Stimulated activated CD8-positive, alpha-beta memory T cell treated with anti-CD3 and anti-CD28 coated beads, Interleukin-7, amount 100 ng/mL, for 1 hour (primary cell): ENCODE measurements at places on chromosomes 3 and 15.

- no peak for DNase-seq
Observed at GRCh38 chr3:184654375-184654774, 57.5 kb downstream of the MAGEF1 start.

DNA sequence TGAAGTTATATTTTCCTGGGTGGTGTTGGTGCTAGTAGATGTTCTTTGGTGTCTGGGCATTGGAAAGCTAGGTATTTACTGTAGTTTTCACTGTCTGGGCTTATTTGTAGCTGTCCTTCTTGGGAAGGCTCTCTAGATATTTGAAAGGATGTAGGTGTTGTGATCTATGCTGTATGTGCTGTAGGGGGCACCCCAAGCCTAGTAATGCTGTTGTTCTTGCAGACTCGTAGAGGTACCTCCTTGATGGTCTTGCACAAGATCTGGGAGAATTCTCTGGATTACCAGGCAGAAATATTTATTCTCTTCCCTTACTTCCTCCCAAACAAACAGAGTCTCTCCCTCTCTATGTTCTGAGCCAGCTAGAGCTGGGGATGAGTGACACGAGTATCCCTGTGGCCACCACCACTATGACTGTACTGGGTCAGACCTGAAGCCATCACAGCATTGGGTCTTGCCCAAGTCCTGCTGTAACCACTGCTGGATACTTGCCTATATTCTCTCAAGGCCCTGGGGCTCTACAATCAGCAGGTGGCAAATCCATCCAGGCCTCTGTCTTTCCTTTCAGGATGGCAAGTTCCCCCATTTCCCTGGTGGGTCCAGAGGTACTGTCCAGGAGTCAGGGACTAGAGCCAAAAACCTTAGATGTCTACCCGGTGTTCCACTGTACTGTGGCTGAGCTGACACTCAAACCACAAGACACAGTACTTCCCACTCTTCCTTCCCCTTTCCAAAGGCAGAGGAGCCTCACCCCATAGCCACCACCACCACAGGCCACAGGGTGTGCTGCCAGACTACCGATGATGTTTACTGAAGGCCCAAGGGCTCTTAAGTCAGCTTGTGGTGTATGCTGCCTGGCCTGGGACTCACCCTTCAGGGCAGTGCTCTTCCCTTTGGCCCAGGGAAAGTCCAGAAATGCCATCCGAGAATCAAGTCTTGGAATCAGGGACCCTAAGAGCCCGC is 195.2 kb upstream of the DPPA4 start:
- DNase-seq = no peak

DNA sequence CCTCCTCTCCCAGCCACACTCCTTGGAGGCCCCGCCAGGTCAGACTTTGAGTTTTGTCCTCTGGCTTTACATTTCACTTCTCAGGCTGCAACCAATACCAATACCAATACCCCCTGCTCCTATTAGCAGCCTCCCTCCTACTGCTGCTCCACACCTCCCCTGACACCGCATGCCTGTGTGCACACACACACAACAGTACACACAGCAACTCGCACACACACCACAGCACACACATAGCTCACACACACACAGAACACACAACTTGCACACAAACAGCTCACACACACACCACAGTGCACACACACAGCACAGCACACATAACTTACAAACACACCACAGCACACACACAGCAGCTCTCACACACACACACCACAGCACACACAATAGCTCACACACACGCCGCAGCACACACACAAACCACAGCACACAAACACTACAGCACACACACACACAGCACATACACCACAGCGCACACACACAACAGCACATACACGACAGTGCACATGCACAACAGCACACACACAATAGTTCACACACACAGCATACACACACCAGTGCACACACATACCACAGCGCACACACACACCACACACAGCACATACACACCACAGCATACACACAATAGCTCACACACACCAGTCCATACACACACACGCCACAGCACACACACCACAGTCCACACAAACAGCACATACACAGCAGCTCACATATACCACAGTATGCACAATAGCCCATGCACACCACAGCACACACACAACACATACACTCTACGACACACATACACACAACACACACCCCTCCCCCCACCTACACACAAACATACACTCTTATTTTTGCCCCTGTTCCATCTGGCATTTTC is 204.7 kb downstream of the UACA start:
- DNase-seq = no peak

DNA sequence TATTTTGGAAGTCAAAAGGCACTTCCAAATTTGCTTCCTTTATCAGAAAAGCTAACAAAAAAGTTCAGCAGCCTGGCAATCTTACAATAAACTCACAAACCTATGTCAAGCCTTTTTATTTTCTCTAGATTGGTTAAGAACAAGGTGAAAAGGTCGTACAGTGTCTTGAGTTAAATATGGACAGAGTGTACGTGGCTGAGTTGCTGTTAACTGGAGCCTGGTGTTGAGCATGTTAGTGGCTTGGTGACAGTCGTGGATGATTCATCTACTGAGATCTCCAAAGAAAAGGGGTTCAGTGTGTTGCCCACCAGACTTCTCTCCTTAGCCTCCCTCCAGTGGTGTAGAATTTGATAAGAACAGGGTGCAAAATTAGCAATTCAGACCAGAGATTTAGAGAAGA is 89.7 kb downstream of the SSR3 start:
- DNase-seq = no peak

DNA sequence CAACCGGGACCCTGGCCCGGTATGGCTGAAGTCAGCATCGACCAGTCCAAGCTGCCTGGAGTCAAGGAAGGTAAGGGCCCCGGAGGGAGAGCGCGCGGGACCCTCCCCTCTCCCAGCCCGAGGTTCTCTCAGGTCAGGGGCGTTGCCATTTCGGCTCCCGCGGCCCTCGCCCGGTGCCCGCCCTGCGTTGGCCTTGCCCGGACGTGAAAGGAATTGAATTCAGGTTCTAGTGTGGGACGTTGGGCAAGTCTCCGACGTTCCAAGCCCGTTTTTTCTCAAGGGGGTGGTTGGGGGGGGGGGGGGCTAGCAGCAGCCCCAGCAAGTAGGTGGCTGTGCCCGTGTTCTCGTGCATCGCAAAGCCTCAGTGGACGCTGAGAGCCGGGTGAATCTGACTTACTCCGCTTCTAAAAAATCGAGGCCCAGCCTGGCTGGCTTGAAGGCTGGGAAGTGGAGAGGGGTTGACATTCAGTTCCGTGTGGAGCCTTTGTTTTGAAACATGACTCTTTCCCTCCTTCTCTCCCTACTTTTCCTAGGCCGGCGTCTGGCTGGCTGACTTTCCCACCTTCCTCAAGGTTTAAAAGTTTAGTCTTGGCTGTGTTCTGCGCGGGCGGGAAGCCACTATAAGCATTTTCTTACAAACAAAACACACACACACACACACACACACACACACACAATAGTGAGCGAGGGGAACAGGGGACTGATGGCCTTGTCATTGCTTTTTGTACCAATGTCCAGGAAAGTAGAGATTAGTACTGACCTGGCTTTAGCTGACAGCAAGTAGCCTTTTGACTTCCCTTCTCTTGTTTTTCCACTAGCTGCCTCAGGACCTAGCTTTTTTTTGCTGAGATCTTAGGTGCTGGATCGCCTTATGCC is at the start of gene UTS2B:
UTS2B (minus strand) TSS at position 873 of the 876 bp plus-strand sequence. CDS start 48,337 bp downstream, outside the sequence.
- DNase-seq = no peak

GRCh38 chr3:23633261-23633960 is 172.3 kb upstream of the UBE2E1 start:
- no peak for DNase-seq

DNA sequence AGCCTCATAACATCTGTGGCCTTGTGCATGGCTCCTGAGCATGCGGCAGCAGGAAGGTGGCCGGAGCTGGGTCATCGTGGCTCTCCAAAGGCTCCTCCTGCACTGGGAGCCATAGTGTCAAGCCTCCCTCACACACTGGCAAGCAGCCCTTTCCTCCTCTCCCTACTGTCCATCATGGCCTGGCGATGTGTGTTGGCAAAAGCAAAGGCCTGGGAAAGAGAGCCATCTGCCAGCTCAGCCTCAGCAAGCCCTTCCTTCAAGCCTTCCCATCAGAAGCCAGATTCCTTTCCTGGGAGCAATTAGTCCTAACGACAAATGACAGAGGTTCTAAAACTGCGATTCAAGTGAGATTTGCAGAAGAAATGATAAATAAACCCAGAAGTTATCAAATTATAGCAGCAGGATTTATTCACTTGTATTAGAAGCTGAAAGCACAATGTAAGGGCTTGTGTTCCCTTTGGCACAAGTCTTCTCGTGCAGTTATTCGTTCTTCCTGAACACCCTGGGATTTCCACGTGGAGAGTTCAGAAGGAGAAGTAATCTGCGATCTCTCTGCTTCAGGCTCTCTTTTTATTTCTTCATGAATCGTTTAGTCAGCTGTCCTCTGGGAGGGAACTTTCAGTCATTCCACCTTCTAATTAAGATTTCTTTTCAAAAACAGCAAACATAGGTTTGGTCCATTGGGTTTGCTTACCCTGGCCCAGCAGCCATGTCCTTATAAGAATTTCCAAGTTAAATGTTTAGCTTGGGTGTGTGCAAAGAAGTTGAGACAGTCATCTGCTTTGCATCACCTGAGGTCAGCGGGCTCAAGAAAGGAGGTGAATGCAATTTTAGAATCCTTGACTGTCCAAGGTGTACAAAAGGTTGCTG is 110.3 kb upstream of the TMC3 start:
- DNase-seq = no peak

GRCh38 chr3:136604961-136605360 is 147.2 kb downstream of the STAG1 start:
- no peak for DNase-seq

GRCh38 chr15:31265871-31266711 is 60.5 kb upstream of the KLF13 start:
- no peak for DNase-seq

DNA sequence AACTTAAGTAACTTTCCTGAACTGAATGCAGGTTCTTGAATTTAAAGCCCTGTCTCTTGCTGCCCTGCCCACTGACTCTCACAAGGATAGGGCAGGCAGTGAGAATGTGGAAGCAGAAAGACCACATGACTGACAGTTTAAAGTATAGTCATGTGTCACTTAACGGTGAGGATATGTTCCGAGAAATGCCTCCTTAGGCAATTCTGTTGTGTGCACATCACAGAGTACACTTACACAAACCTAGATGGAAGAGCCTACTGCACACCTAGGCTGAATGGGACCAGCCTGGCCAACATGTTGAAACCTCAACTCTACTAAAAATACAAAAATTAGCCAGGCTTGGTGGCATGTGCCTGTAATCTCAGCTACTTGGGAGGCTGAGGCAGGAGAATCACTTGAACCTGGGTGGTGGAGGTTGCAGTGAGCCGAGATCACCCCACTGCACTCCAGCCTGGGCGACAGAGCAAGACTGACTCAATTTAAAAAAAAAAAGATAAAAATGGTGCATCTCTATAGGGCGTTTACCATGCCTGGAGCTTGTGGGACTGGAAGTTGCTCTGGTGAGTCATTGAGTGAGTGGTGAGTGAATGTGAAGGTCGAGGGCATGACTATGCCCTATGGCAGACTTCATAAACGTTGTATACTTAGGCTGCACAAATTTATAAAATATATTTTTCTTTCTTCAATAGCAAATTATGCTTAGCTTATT is 18.9 kb upstream of the COPG1 start:
- DNase-seq = no peak

DNA sequence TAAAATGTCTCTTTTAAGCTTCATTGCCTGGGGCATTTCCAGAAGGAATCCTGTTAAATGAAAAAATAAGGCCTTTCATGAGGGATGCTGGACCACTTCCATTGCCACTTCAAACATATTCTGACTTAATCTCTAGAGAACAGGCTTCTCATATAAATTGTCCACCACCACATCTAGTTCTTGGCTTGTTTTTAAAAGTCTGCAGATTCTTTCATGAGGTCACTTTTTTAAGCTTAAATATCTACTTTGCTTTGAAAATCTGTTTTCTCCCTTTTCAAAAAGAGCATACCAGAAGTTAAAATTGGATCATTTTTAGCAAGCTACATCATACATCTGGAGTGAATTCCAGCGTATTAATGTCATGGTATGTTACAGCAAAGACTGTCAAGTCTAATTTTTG is 131.6 kb downstream of the C3orf70 start:
- no peak for DNase-seq

DNA sequence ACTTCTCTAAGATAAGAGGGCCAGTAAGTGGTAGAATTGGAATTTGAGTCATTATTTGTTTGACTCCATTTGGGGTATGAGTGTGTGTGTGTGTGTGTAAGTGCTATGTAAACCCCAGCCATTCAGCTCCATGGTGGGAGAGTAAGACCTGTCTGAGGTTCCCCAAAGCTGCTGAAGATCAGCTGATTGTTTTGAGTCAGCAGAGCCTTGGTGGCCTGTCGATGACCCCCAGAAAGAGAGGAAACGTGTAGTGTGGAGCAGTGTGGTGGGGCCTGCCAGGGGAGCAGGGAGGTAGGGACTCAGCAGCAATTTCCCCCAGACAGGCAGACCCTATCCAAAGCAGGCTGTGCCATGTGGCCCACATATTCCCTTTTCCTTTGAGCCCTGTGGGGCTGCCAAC is 5.3 kb downstream of the DVL3 start:
- no peak for DNase-seq

DNA sequence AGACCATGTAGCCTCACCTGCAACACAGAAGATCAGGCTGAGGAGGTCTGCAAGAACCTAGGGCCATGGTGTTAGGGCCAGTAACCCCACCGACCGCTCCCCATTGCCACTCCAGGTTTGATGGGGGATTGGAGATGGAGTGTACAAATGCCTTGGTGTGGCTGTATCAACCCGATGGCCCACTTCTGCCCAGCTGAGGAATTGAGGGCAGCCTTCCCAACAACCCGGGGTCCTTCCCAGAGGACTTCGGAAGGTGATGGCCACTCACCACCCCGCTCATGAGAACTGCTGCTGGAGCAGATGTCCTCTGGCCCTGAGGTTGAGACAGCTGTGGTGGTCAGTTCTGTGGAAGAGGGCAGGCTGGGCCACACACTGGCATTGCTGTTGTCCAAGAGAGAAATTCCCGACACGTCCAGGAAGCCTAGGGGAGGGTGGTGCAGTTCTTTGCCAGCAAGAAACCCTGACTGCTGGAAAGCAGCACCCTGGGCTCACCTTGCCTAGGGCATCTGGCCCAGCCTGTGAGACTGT is 8.9 kb downstream of the GORASP1 start:
- DNase-seq = no peak

- no peak for DNase-seq
Observed at GRCh38 chr3:188421836-188422540, 268.0 kb downstream of the LPP start.

- no peak for DNase-seq
Observed at GRCh38 chr15:78055919-78056713, 21.4 kb downstream of the TBC1D2B start.
